ENCODE measurements at places on chromosomes 1 and 21.

DNA sequence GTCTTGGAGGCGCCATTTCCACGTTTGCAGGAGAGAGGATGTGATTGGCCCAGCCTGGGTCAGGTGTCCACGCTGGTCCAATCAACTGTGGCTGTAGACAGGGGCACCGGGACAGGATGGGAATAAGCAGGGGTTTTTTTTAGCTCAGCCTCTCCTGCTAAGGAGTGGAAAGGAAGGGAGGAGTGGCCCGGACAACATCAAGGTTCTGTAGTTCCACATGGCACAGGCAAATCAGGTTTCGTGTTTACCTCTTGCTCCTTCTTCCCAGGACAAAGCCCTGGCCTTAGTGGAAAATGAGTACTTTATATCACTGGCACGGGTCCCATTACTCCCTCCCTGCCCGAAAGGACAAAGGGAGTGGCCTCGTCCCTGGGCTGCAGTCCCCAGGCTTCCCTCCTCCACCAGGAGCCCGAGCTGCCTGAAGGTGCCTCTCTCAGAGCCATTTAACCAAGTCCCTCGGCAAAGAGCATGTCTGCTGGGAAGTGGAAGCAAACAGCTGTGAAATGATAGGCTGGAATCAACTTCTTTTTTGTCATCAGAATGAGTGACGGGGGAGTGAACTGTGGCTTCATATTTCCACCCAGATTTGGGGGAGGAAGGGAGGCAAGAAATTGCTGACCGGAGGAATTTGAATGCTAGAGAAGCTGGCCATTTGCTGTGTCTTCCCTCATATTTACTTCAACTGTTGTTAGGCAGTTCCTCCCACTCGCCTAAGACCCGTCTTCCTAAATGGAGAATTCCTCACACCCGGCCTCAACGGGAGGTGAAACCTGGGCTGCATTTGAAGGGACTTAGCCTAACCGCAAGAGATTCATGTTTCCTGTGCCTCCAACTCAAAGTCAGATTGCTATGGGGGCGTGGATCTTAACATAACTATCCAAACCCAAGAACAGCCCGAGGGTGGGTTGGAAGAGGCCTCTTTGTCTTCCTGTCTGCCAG, 84.9 kb upstream of the SLC44A3 start:
- no peak for DNase-seq

DNA sequence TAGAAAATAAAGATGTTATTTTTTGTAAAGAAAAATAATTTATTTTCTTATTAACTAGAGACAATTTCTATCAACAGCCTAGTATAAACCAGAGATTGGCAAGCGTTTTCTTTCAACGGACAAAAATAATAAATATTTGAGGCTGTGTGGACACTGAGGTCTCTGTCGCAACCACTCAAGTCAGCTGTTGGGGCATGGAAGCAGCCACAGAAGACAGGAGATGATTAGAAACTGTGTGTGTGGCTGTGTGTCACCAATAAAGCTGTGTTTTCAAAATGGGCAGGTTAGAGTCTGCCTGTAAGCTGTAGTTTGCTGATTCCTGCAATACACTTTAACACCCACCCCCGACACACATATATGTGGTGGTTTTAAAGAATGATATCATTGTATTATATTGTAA, 200.6 kb upstream of the HMCN1 start:
- no peak for DNase-seq

GRCh38 chr1:170096806-170097340, 22.4 kb upstream of the KIFAP3 start:
- DNase-seq: no peak

- DNase-seq: no peak
Observed at GRCh38 chr1:89037186-89037585, 14.5 kb upstream of the GBP3 start.

GRCh38 chr1:47727697-47728085, 269.5 kb downstream of the TRABD2B start:
- no peak for DNase-seq

GRCh38 chr1:16112596-16113555, 39.4 kb upstream of the FAM131C start:
- no peak for DNase-seq

- no peak for DNase-seq
Observed at GRCh38 chr1:46452931-46453325, 36.7 kb upstream of the DMBX1 start.

DNA sequence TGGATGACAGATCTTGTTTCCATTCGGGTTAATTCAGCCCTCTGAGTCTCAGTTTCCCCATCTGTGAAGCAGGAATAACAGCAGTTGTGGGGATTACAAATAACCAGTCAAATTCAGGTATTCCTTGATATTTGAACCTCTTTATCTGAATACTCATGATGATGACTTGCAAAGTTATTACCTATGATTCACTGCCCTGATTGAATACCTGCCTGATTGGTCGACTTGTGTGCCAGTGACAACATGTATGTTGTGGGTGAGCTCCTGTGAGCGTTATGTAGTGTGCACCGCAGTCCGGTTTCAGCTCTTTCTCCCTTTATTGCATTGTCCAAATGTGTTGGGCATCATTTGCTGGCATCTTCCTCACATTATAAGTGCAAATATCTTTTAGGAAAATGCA, 9.5 kb upstream of the TMEM61 start:
- DNase-seq: no peak

DNA sequence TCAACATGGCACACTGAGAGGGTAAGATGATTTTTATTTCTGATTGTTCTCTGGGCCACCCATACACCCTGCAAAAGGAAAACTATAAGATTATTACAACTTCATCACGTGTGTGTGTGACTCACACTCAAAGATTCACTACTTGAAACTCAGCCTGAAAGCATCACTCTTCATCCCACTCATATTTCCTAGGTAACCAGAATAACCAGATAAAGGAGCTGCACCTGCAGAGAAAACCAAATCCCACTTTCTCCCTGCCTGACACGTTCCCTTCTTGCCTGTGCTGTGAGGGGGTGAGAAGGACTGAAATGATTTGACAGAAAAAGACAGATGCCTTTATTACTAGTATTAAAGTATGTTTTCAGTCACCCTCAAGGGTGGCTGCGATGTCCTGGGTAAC, 131.6 kb downstream of the TGFBR3 start:
- DNase-seq: no peak

- no peak for DNase-seq
Observed at GRCh38 chr1:78136680-78137079, 90.9 kb downstream of the GIPC2 start.

DNA sequence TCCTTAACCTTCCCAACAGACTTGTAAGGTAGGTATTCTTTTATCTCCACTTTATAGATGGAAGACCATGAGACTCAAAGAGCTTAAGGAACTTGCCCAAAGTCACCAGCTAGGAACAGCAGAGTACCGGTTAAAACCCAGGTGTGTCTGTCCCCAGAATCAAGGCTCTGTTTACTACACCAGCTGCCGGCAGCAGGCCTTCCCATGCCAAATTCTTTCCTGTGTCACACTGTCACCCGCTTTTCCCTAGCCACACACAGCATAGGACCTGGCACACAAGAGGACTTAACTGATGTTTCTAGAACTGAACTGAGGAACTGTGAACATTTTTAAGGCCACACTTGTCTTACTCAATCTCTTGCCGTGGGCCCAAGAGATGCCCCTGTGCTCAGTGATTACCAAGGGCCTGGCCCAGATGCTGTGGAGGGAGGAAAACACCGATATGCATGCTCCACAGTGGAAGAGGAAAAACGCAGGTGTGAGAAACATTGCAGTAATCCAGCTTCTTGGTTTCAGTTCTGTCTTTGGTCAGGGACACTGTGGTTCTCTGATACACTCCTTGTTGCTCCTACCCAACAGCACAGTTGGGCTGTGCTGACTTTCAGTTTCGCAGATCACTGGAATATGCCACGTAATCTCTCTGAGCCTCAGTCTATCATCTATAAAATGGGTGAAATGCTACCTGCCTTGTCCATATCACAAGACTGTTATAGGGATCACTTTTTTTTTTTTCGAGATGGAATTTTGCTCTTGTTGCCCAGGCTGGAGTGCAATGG, 13.9 kb upstream of the LY9 start:
- no peak for DNase-seq

GRCh38 chr1:176033474-176033873, 173.6 kb downstream of the COP1 start:
- no peak for DNase-seq

DNA sequence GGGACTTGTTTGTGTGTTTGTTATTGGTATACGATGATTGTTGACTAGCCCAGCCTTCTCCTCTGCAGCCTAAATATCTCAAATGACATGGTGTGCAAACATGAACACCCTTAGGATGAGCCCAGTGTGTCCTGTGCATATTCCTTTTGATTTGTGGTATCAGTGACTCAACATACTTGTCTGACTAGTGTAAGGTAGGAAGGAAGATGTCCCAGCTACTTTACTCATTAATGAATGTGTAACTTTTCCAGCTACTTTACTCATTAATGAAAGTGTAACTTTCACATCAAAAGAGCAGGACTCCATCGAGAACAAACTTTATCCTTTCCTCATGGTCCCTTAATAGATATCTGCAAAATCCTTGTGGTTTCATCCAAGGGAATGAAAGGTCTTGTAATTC, 2.7 kb upstream of the ZNF692 start:
- DNase-seq: no peak

DNA sequence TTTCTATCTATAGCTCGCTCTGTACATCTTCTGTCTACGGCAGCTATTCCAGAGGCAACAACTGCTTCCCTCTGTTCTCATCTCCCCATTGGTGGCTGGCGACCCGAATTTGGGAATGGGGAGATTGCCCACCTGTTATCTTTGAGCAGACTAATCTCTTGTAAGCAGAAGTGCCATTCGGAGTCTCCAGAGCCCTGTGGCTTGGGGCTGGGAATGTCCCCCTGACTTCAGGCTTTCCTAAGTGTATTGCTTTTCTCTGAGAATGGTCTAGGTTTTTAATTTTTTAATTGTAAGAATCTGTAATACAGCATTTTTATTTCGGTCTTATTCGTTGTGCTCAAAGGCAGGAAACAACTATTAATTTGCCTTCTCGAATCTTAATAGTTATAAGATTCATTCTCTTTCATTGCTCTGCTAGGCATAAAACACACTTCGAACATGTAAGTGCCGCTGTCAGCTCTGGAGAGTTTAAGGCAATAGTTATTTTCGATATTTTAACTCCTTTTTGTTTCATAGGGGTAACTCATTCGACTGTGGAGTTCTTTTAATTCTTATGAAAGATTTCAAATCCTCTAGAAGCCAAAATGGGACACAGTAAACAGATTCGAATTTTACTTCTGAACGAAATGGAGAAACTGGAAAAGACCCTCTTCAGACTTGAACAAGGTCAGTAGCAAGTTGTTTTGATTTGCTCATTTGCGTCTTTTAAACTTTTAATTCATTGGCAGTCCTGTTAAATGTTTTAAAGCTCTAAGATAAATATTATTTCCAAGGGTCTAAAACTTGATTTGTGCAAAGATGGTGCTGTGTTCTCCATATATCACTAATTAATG, 514 bp downstream of the AGL start:
- DNase-seq: no peak

- DNase-seq: no peak
Observed at GRCh38 chr1:81125672-81126071, 675.1 kb upstream of the ADGRL2 start.

GRCh38 chr1:95742591-95743089, 508.6 kb downstream of the RWDD3 start:
- no peak for DNase-seq

- DNase-seq: no peak
Observed at GRCh38 chr1:82121421-82121820, 320.7 kb downstream of the ADGRL2 start.

- peak; percentile 18 for DNase-seq
Observed at GRCh38 chr1:237570530-237570929, 320.2 kb downstream of the ZP4 start.

GRCh38 chr1:112676543-112676942, 2.1 kb downstream of the MOV10 start:
- DNase-seq: no peak

GRCh38 chr1:225950905-225951497, 10.0 kb upstream of the LEFTY2 start:
- peak; percentile 70 for DNase-seq

DNA sequence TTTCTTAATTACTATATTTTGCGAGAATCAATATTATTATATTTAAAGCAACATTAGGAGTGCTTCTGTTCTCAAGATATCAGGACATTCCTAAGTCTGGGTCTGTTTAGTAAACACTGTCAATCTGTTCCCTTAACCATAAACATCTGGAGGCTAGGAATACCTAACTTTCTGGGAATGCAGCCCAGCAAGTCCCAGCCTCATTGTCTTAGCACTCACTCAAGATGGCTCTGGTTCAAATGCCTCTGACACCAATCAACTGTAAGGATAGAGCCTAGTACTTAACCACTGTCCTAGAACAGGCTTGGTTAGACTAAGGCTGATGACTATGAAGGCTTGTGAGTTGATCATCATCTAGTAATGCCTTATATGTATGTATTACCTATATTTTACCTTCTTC, 61.5 kb downstream of the TNN start:
- no peak for DNase-seq

GRCh38 chr1:32753532-32754316, 51.2 kb upstream of the SYNC start:
- DNase-seq: no peak

GRCh38 chr1:63547621-63548294, 24.4 kb downstream of the EFCAB7 start:
- DNase-seq: no peak

GRCh38 chr1:61138305-61138704, 55.9 kb downstream of the NFIA start:
- DNase-seq: no peak

DNA sequence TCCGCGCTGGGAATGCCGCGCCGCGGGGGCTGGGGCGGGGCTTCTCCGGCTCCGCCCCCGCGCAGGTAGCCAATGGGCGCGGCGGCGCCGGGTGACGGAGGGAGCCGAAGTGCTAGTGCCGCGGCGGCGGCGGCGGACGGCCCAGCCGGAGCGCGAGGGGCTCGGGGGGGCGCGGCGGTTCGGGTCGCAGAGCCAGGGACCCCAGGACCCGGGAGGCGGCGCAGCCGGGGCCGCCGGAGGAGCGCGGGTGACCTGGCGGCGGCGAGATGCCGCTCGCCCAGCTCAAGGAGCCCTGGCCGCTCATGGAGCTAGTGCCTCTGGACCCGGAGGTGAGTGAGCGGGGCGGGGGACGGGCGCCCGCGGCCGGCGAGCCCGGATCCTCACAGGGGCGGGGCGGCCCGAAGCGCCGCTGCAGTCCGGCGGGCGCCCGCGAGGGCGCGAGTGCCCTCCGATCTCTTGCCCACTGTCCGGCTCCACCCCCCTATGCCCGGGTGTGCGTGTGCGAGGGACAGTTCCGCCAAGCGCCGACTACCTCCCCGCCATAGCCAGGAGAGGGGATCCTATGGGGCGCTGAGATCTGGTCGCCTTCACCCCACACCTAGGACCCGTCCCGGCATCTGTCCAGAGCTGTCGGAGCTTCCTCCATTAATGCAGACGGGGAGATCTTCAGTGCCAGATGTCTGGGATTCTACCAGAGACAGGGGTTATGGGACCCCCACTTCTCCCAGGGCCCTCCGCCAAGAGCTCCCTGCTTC, at the start of gene RPS6KA1:
RPS6KA1 (plus strand) TSS at position 107 of the 755 bp plus-strand sequence; CDS start at position 267, 160 bp downstream.
- DNase-seq: no peak

DNA sequence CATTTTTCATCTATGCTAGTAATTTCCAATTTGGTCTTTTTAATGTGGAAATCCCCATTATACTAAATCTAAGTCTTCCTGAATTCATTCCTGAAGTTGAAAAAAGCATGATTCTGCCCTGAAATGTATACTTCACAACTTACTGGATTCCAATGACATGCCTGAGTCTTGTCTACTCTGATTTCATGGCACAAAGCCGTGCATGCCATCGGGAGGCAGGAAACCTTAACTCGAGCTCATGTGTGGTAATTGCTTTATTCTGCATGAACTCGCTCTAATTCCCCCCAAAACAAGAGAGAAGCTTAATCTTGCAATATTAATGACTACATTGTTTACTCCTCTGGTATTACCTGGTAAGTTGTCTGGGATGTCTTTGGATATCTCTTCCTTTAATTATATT, 39.6 kb upstream of the PBX1 start:
- no peak for DNase-seq

Measured in iPS DF 6.9 (cell line).